Activated T-helper 2 cell treated with anti-CD3 and anti-CD28 coated beads, Interferon-gamma antibody, Interleukin-2, Interleukin-4, amounts not matched to agents 10 μg/mL and 5 μg/mL and 100 μg/mL, durations not matched to agents 14 hours and 24 hours and 36 hours (primary cell): ENCODE measurements at places on chromosomes 5 and 9. TPM values are rescaled to one million over a fixed set of nuclear protein-coding genes. Genes with fewer than 3 reads are reported as not detected.

UBE2QL1 gene
- 0.67 and 0.68 TPM in 2 replicates for total RNA-seq

SLC6A7 gene
- not detected in 2 replicates for total RNA-seq

NFX1 gene
- total RNA-seq: 36.9 and 37.2 TPM in 2 replicates

AGPAT2 gene
- 38.3 and 40.5 TPM in 2 replicates for total RNA-seq

TSSK1B gene
- total RNA-seq: not detected in 2 replicates

IRF1 gene
- 155 TPM in 2 replicates for total RNA-seq

DNA sequence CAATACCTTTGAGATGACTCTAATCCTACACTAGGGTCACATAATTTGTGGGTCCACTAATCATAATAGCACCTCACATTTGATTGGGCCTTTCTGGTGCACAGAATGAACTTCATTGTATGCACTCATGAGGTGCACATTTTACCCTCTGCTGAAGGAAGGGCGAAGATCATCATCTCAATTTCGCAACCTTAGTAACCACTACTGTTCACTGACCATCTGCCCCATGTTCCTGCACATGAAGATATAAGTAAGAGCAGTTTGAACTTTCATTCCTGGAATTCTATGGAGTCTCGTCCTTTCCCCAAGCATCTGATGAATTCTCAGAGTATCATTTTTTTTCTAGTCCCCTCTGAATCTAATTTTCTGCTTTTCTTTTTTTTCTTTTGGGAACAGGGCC is 21.2 kb downstream of the GAS1 start:
- DNase-seq: no peak

DNA sequence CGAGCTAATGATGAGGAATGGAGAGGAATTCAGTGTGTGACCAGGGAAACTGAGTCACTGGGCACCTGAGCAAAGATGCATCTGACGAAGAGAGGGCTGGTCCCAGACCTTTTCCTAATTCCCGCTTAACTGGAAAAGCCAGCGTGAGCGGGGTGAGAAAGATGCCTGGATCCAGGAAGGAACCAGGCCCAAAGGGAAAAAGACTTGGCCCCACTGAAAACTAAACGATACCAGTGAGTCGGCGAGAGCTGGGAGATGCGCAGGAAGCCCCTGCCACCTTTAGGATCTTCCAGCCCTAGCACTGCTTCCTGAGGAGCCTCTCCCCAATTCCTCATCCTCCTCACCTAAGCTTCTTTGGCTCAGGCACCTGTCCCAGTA is 499 bp upstream of the FCHSD1 start:
- no peak for DNase-seq

- DNase-seq: no peak
Observed at GRCh38 chr5:93930098-93930497, 188.7 kb upstream of the POU5F2 start.

GRCh38 chr9:10999646-11000045 is 386.8 kb upstream of the PTPRD start:
- no peak for DNase-seq

- no peak for DNase-seq
Observed at GRCh38 chr5:41193456-41194205, 19.7 kb downstream of the C6 start.

DNA sequence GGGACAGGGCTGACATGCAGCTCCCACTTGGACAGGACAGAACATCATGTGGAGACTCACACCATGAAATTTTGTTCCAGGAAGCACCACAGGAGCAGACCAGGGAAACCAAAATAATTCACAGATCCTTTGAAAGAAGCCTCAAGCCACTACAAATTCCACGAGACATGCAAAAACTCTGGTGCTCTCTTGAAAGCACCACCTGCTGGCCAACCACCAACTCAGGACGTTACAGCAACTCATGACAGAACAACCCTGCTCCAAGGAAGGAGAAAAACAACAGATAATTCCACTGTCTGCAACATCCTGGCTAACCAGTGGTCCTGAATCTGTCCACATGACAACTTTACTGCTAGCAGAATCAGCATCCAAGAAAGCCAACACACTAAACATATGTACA is 516.0 kb downstream of the SPATA31D1 start:
- DNase-seq: no peak

DNA sequence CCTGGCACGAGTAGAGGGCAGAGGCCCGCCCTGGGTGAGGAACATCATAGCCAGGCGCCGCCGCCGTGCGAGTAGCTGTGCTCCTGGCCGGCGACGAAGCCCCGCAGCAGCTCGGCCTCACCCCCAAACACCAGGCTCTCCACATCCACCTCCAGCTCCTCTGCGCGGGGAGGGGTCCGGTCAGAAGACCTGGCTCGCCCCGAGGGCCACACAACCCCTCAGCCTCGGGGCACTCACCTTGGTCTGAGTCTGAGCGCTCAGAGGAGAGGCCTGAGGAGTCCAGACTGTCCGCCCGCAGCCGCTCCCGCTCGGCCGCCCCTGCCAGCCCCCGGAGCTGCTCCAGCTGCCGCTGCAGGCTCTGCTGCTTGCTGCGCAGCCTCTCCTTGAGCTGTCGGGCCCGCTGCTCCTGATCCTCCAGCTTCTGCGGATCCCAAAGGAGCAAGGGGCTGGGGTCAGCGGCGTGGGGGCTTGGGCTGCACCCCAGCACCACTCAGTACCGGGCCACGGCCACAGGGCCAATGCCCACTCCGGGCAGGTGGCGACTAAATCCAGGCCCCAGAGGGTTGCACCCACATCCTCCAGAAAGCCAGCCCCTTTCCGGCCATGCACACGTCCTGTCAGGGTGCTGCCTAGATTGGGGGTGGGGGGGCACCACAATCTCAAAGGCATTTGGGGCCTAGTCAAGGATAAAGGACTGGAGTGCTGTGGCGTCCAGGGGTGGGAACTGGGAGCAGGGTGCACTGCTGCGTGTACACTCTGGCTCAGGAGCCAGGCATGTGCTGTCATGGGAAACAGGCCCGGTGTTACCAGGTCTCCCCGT is 3.9 kb downstream of the MXD3 start:
- no peak for DNase-seq
